PC-9 (cell line): ENCODE measurements at places on chromosomes 2 and 18.

DNA sequence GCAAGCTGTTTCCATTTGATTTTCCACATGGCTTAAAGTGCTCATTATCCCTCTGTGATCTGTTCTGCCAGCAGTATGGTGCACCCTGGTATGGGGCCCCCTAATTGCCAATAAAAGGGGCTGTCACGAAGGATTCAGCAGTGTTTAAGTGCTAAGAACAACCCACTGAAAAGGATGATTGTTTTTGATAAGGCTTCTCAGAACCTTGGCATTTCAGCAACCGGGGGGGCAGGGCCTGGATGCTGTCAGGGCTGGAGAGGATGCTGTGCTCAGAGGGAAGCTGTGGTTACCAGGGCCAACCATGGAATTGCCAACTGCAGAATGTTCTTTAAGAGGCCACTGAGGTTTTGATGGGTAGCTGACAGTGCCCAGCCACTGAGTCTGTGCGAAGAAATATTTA lies 117.8 kb downstream of the CTIF start:
- no peak for DNase-seq

- DNase-seq: peak; percentile 48
Observed at GRCh38 chr2:17752892-17753802, 463 bp downstream of the SMC6 start.

- no peak for DNase-seq
Observed at GRCh38 chr2:85769236-85769982, 15.6 kb downstream of the ATOH8 start.

DNA sequence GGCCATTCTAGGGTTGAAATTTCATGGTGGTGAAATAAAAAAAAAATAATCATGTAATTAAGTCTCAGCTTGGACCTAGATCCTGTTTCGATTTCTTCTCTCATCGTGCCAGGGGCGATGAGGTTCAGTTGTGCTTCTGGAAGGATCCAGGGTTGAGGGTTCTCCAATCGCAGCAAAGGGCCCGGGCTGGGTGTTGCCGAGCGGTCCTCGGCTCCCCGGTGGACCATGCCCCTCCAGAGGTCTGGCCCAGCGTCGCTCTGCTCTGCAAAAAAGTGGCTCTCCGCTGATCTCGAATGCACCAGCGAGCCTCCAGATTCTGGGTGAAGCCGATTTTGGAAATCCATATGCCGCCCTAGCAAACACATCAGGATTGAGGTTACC lies 39.0 kb downstream of the EN1 start:
- no peak for DNase-seq

GRCh38 chr18:49412679-49413078 lies 47.8 kb downstream of the DYM start:
- DNase-seq: no peak

GRCh38 chr18:24259869-24260641 lies 121.2 kb downstream of the CABYR start:
- DNase-seq: no peak

- DNase-seq: no peak
Observed at GRCh38 chr2:222526480-222527277, 102.3 kb downstream of the SGPP2 start.

DNA sequence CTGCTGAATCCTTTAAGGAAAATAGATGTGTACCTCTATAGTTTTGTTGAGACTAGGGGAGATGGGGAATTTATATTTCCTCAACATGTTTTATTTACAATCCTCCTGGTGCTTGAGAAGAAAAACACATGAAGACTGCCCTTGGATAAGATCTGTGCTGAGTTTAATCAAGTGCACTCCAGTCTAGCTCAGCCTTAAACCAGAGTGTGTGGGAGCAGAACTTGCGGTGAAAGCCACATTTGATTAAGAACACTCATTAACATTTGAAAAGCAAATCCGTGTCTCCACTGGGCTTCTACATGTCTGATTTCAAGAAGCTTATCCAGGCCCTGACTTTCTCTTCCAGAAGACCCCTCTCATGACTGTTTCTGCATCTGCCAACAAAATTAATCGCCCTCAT lies 84.8 kb upstream of the ITGA6 start:
- DNase-seq: no peak

DNA sequence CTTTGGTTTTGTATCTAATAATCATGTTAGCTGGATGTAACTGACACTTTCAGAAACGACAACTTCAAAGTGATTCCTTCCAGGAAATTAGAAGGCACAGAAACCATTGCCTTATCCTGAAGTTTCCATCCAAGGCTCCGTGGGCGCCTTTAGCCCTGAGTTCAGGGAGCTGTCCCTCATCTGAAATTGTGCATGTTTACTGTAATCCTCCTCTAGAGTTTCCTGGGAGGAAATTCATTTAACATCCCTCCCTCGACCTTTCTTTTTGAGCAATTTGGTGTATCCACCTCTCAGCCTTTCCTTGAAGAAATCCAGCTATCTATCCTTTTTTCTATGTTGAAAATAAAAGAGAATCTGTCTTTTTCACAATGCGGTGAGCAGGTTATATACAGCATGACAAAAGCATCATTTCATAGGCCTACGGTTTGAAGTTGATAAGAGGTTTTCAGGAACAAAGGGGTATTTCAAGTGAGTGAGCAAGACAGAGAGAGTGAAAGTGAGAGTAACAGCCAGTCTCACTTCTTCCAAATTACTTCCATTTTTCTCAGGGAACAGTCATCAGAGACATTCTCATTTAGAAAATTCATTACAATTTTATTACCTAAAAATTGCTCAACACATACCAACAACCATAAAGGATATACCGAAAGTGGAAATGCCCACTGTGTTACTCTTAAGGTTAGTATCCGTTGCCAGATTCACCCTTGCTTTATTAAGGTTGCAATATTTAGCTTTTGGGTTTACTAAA lies 167.3 kb downstream of the MREG start:
- DNase-seq: no peak

- peak; percentile 84 for DNase-seq
Observed at GRCh38 chr18:9673296-9674251, 34.5 kb upstream of the RAB31 start.

DNA sequence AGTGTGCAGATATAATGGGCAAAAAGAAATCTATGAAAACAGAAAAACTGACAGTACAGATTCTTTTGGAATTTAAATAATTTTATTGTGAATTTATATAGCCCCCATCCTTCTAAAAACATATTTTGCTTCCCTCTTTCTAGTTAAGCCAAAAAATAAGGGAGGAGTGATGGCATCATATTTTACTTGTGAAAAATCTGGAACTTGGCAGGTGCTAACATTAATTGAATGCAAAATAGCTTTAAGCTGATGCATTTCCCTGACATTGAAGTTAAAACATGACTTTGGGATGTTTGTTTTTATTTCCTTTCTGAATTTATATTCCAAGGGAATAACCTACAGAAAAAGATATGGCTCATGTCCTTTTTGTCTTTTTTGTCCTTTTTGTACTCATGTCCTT lies 82.6 kb upstream of the RBM44 start:
- DNase-seq: no peak

DNA sequence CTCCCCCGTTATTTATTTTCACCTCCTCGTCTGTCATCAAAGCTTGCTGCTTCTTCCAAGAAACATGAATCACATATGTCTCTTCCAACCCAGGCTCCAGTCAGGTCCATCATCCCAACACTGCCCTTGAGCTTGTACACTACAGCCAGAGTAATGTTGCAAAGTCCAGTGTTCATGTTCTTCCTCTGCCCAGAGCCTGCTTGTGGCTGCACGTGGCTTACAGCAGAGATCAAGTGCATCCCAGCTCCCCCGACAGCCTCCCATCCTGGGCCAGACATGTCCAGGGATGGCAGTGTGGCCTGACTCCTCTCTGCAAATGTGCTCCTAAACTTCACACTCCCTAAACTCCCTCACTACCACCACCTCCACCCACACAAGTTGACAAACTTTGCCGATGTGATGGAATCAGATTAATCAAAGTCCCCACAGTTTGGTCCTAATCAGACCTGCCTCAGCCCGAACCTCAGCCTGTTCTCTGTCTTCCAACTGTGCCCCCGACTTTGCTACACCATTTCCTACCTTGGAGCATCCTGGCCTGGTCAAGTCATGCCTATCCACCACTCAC lies 54.2 kb upstream of the MAPRE3 start:
- DNase-seq: no peak

GRCh38 chr2:18154259-18154658 lies 275.8 kb downstream of the KCNS3 start:
- DNase-seq: peak; percentile 25

GRCh38 chr2:195319548-195320412 lies 337.2 kb upstream of the SLC39A10 start:
- DNase-seq: no peak

GRCh38 chr2:120498121-120498520 lies 152.2 kb downstream of the INHBB start:
- no peak for DNase-seq

DNA sequence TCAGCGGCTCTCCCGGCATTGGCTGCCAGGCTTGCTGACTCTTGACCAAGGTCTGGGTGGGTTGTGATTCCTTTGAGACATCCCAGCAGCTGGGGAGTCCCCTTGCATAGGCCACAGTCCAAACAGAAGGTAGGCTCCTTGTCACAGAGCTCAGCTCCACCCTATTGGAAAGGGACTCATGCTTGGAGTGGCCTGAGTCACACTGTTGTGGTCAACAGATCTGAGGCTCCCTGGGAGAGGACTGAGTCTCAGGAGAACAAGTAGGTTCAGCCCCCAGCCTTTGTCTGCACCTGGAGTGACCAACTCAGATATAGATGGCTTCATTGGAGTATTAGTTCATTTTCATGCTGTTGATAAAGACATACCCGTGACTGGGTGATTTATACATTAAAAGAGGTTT lies 32.1 kb upstream of the SH3BP4 start:
- peak; percentile 72 for DNase-seq

GRCh38 chr2:59096973-59097372 lies 855.8 kb upstream of the FANCL start:
- DNase-seq: no peak

DNA sequence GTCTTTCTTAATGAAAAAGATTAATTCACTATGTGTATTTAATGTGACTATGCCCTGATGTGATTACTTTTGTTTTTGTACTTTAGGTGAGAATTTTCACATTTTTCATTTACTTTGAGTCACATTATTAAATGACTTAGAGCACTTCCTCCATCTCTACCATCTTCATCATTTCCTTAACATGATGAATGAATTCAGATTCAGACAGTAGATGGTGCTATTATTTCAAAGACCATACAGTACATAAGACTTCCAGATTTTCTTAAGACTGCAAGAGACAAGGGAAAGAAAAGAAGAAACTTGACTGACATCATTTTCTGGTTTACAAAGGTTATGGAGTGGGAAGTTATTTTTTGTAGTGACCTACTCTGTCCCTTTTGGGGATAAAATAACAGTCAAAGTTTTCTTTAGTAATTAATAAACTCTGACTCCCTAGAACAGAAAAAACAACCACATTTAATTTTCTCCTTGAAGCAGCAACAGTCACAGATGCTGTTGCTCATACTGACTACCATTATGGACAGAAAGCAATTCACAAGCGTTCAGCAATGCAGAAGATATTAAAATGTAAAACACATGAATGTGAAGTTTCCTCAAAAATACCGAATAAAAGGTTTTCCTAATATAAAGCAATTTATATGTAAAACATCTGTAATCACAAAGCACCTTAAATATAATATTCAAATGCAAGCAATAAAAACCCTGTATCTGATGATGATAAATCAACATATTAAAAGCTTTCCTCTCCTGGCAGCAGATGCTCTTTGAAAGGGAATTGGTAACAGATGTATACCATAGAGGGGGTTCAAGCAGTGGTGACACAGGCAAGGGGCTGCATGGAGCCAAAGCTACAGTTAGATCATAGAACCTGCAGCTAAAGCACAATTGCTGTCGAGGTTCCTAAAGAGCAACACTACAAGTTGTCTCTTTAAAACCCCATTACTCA lies 1010.9 kb upstream of the NXPH2 start:
- peak; percentile 40 for DNase-seq

- no peak for DNase-seq
Observed at GRCh38 chr18:79570266-79571201, 109.1 kb upstream of the CTDP1 start.

DNA sequence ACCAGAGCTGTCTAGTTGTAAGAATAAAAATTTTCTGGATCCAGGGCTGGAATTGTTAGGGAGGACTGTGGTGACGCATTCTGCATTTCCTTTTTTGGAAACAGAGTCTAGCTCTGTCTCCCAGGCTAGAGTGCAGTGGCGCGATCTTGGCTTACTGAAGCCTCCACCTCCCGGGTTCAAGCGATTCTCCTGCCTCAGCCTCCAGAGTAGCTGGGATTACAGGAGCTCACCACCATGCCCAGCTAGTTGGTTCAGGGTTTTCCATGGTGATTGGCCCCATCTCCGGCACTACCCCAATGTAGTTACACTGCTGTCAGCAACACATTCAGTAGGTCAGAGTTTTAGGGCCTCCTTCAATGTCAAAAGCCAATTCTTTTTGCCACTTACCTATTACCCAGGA lies 58.6 kb upstream of the RNF152 start:
- DNase-seq: no peak

DNA sequence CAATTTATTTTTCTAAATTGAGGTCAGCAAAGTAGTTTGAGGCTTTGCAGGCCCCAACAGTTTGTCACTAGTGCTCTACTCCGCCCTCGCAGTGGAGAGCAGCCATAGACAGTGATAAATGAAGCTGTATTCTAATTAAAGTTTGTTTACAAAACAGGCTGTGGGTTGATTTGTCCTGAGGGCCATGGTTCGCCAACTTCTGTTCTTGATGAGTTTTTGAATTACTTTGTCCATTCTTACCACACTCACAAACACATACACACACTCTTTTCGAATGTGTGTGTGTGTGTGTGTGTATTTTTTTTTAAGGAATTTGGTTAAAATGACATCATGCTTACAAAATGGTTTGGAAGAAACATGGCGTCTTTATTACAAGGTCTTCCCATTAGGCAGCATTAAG lies 68.6 kb downstream of the MTCL1 start:
- no peak for DNase-seq

DNA sequence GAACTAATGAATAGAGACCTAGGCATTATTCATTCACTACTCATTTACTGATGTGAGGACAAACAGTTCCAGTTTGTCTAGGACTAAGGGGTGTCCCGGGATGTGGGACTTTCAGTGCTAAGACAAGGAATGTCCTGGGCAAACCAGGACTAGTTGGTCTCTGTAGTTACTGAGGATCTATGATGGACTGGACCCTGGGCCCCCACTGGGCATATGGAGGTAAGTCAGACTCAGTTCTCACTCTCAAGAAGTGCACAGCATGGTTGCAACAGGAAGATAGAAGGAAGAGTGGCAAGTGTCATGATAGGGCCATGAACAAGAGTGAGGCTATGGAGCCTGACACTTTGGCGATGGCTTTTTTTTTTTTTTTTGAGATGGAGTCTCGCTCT lies 128.2 kb downstream of the MYCN start:
- no peak for DNase-seq

- no peak for DNase-seq
Observed at GRCh38 chr18:56770097-56770496, 118.9 kb downstream of the WDR7 start.

DNA sequence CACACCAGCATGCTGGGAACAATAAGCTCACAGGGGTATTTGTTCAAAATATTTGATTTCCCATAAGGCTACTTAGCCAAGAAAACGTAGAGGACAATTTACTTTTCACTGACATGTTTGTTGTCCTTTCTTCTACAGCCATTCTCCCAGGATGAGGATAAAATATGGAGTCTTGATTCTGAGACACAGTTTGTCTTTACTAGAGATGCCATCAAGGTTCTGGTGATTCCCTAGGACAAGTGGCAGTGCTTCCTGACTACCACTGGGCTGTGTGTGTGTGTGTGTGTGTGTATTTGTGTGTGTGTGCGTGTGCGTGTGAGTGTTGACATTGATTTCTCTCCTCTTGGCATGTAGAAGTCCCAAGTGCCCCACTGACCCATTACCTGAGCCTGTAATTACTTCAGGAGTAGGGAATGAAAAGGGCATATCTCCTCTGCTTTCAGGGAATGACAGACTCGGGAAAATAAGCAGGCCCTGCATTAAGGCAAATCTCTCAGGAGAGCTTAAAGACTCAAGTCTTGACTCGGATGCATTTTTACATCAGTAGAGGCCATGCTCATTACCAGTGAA lies 761.6 kb downstream of the DCC start:
- no peak for DNase-seq
